Activated CD8-positive, alpha-beta memory T cell treated with anti-CD3 and anti-CD28 coated beads for 24 hours (primary cell): ENCODE measurements at places on chromosomes 1 and 21.

GRCh38 chr1:167819849-167820683, 93.9 kb downstream of the ADCY10 start:
- DNase-seq = peak; percentile 69

- no peak for DNase-seq
Measured at GRCh38 chr1:80036690-80037432, 1030.3 kb upstream of the ADGRL4 start.

- no peak for DNase-seq
Measured at GRCh38 chr1:87299661-87300060, 29.0 kb upstream of the LMO4 start.

GRCh38 chr1:47906527-47907176, 90.5 kb downstream of the TRABD2B start:
- no peak for DNase-seq

GRCh38 chr1:182995894-182996293, 27.3 kb upstream of the LAMC1 start:
- no peak for DNase-seq

- DNase-seq = no peak
Measured at GRCh38 chr1:220770245-220770913, 16.3 kb upstream of the MTARC1 start.

DNA sequence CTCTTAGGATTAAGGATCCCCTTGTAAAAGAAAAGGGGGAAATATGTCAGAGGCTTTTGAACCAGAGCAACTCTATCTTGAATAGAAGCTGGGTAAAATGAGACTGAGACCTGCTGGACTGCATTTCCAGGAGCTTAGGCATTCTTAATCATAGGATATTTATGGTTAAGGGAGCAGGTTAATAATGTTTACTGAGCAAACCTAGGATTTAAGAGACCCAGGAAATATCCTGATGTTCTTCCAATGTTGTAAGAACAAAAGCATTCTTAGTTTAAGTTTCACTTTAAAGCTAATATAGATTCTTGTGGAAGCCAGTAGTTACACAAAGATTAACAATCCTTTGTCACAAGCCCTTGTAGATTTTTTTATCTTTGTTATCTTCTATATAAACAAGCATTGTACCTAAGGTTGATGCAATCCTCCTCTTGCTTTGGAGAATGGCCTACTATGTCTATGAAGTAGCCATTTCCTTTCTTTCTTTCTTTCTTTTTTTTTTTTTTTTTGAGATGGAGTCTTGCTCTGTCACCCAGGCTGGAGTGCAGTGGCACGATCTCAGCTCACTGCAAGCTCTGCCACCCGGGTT, 570.2 kb upstream of the BEND5 start:
- DNase-seq = no peak

GRCh38 chr21:31408301-31409088, 64.4 kb upstream of the TIAM1 start:
- DNase-seq = peak; percentile 49

GRCh38 chr1:220274251-220274855, 2.1 kb upstream of the RAB3GAP2 start:
- no peak for DNase-seq

GRCh38 chr1:118339400-118340124, 154.5 kb upstream of the SPAG17 start:
- no peak for DNase-seq

- no peak for DNase-seq
Measured at GRCh38 chr1:53811414-53811851, 26.7 kb downstream of the NDC1 start.

DNA sequence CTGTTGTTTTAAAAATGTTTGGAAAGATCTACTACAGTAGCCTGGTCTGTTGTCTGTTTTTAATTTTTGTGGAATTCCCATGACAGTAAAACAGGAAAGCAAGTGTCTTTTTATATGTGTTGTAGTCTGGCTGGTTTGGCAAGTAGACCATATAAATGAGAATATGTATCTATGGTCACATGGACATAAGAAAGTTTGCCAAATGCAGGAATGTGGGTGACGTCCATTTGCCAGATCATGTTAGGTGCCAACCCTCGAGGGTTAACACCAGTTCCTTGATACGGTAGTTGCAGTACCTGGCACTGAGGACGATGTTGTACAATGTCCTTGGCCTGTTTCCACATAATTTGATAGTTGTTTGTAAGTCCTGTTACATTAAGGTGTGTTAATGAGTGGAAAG, 6.2 kb downstream of the DAP3 start:
- DNase-seq = no peak

DNA sequence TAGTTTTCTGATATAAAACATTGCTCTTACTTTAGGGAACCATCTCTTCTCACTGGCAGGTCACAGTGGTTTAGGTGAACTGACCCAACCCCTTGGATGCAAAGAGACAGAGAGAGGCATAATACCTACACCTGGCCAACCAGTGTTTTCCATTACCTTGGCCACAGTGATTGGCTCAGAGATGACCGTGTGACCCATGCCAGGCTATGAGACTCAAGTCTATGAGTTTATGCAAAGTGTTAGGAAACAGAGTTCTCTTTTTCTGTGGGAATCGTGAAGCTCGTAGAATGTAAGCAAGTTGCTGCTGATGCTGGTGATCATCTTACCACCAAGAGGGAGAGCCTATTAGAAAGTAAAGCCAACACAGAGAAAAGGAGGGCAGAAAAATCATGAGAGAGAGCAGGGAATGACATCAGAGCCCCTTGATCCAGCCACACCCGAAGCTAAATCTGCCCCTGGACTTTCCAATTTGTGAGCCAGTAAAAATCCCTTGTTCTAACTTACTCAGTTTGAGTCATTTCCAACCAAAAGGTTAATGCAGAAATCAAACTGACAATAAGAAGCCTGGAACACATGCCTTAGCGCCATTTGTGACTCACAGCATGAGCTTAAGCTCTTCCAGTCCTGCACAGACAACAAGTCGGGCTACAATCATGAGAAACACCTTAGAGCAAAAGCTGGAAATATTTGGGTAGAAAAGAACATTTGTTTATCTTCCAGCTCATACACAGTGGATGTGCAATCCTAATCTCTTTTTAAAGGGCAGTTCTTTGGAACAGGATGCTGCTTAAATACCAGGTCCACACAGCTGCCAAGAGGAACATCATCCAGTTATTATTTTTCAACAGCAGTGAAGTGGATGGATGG, 81.3 kb upstream of the KAZN start:
- no peak for DNase-seq

- DNase-seq = no peak
Measured at GRCh38 chr1:8157765-8158164, 131.7 kb upstream of the ERRFI1 start.

GRCh38 chr1:11000526-11000925, 11.9 kb upstream of the TARDBP start:
- DNase-seq = no peak

GRCh38 chr1:108141621-108142020, 58.5 kb downstream of the SLC25A24 start:
- DNase-seq = no peak

- no peak for DNase-seq
Measured at GRCh38 chr1:69834336-69834735, 266.6 kb downstream of the LRRC7 start.

GRCh38 chr1:66360285-66360724, 173.6 kb upstream of the SGIP1 start:
- DNase-seq = no peak

DNA sequence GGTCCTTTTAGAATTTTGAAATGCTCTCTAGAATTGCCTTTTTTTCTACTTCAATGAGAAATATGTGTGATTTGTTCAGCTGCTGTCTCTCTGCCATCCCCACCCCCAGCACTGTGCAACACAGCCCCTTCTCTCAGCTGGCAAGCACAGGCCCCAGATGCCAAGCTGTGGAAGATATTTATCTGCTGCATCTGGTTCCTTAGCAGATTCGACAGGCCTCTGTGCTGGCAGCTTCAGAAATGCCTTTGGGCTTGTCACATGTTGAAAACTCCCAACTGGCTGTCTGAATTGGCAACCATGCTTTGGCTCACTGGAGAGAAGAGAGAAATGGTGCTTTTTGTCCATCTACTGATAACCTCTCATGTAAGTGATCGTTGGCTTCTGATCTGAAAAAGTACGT, 206.7 kb upstream of the C1orf87 start:
- no peak for DNase-seq

- no peak for DNase-seq
Measured at GRCh38 chr1:239388159-239388485, 1.8 kb downstream of the CHRM3 start.
